Psoas muscle (tissue), 8 donors: ENCODE measurements at places on chromosomes 12 and 14. TPM values are rescaled to one million over a fixed set of nuclear protein-coding genes. Genes with fewer than 3 reads are reported as not detected.

HSPB8 gene
- polyA plus RNA-seq: 398 TPM

SLC39A5 gene
- polyA plus RNA-seq: not detected

PTPN21 gene
- 6.6 TPM for polyA plus RNA-seq

GLS2 gene
- 0.11 TPM for polyA plus RNA-seq

BRMS1L gene
- polyA plus RNA-seq: 15.9 TPM

TSPAN19 gene
- polyA plus RNA-seq: not detected

CLBA1 gene
- polyA plus RNA-seq: 6.1 TPM

SIX4 gene
- polyA plus RNA-seq: 0.85 TPM

VWF gene
- 49.6 TPM for polyA plus RNA-seq

SYT1 gene
- polyA plus RNA-seq: not detected

SPX gene
- polyA plus RNA-seq: 2.4 TPM

GPD1 gene
- 120 TPM for polyA plus RNA-seq
